ENCODE measurements at places on chromosomes 4 and X.

- DNase-seq: no peak
Measured at GRCh38 chr4:165686756-165687155, 186.3 kb upstream of the TLL1 start.

- DNase-seq: no peak
Measured at GRCh38 chr4:56627375-56627774, 53.7 kb downstream of the HOPX start.

DNA sequence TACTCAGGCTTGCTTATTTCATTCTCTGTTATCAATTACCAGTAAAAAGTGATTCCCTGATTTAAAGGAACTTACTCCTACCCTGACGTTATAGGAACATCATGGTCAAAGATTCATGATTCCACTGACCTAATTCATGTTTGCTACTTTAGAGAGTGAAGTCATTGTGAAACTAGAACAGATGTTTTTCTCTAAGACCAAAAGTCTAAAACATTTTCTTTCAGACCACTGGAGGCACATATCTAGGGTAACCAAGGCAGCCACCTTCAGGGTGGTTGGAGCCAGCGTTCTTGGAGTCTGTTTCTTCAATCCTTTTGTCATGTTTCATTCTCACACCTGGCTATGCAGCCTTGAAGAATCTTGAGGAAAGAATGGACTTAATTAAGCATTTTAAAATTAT lies 77.8 kb downstream of the GALNTL6 start:
- no peak for DNase-seq

DNA sequence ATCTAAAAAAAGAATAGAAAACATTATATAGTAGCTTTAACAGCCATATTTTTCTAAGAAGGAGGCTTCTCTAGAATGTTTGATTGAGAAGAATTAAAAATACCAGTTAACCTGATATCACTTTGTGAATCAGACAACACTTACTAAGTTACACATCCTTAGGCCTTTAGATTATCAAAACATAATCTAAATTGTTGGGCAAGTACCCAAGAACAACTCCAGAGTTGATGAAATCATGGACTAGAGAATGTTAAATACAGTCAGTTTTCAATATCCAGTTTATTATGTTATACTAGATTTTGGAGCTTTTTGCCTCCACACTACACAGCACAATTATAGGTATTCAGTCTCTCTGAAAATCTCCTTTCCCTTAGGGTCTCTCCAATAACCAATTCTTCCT lies 39.6 kb downstream of the ARL13A start:
- DNase-seq: no peak

- DNase-seq: no peak
Measured at GRCh38 chr4:44056721-44057151, 391.9 kb downstream of the KCTD8 start.

DNA sequence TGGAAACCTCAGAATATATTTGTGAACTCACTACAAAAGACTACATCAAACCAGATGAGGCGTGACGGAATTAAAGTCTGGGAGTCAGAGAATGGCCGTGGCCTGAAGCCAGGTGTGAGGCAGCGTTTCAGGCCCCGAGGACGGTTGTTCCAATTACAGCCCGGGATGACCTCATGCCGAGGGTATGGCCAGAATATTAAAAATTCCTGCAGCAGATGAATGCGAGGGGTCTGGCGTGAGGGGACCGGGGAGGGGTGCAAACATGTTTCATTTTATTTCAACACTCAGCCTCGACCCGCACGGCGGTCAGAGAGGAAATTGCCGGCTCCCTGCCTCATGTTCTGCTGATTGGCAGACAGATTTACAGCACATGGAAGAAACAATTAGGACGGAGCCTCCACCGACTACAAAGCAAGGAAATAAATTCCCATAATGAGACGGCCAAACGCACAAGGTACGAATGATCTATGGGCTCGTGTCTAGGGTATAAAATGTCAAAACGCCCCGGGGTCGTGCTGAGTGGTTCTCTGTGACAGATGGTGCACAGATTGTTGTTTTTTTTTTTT lies 289.7 kb downstream of the SHOX start:
- DNase-seq: no peak

- no peak for DNase-seq
Measured at GRCh38 chr4:172173206-172173605, 360.0 kb downstream of the GALNTL6 start.

DNA sequence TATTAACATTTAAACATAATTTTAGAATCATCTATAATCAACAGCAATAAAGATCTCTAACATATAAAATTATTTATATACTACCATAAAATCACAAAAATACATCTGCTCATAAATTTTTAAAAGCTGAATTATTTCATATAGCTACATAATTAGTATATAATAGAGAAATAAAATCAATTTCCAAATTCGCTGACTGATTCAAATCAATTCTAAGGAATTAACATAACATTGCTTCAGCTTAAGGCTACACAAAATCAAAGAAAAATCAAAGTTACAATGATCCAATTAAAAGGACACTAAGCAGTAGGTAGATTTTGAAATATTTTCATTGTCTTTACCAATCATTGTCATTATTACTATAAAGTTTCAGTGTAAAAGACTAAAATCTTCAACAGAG lies 194.7 kb downstream of the LRBA start:
- no peak for DNase-seq

DNA sequence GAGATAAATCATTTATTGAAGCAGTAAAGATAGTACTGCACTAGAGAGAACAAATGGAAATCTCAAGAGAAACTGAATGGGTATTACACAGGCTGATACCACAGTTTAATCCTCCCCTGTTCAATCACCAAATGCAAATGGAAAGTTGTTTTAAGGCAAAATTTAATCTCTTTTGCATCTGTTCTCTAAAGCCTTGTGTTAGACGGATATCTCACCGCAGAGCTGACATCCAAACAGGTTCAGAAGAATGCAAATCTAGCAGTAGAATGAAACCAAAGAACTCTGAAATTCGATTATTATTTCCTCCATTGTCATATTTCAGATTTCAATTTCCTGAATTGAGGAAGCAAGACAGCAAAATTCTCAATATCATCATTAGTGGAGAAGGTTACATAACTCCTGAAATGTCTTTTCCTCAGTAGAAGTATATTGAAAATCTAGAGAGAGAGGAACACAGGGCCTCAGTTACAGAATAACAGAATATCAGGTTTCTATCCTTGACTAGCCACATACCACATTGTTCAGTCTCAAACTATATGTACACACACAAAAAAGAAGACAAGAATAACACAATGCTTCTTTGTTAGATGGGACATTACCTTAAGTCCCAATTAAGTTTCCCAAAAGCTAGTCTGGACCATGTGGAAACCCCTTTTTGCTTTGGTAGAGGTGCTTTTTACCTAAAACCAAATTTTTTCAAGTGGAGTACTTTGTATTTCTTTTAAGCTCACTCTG lies 94.1 kb upstream of the BANK1 start:
- DNase-seq: no peak

DNA sequence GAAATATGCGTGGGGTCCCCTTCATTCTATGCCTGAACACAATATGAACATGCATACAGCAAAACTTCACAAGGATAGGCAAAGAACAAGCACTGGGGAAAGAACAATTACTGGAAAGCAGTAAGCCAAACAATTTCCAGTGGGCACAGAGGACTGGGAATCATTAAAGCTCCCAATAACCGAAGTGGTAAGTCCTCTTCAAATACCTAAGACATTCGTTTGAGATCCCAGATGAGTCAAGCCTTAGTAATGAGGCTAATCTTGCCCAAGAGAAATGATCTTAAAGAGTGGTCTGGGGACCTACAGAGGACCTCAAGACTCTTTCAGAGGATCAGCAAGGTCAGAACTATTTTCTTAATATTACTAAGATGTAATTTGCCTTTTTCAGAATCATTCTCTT lies 28.6 kb downstream of the ANAPC10 start:
- DNase-seq: no peak

DNA sequence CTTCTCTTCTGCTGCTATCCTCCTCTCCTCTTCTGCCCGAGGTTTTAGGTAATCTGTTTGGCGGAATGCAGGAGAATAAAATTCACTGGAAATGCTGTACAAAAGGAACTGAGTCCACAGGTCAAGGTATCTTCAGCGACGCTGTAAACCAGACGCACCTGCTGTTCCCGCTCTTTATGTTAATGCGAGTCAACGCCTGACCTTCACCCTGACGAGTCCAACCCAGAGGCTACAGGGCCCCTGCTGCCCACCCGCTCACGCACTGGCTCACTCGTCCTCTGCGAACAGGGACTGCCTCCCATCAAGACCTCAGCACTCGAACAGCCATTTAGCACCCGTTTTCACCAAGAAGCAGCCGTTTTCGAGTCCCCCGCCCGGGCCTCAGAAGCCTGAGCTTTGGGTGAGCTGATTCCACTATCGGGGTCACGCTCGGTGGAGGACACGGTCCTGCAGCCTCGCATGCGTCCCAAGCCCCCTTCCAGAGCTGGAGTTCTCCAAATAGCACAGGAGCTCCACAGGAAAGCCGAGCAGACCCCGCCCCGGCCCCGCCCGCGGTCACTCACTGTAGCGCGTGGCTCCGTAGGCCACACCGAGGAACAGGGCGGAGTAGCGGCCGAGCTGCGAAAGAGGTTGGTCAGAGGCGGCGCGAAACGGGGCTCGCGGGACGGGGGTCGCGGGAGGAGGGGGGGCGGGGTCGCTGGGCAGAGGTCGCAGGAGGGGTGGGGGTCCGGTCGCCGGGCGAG lies 556 bp downstream of the ATP5ME start:
- no peak for DNase-seq

DNA sequence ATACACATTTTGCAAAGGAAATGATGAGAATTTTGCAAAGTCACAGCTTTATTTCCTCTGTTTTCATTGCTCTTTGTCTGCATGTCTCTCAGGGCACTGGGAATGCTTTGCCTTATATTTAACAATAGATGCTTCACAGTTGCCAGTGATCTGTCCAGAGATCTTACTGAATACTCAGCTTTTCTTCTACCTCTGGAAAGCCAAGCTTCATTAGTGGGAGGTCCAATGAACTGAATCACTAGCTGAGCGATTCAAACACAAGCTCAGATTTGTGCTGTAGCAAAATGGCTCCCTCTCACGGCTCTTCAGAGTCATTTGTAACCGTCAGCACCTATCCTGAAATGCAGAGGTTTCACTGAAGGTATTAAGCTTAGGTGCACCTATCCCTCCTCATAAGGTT lies 138.9 kb downstream of the DCLK2 start:
- no peak for DNase-seq

GRCh38 chr4:55002431-55002830 lies 123.0 kb downstream of the KDR start:
- DNase-seq: no peak

Data from activated naive CD4-positive, alpha-beta T cell treated with anti-CD3 and anti-CD28 coated beads for 36 hours (primary cell).